ENCODE measurements at places on chromosomes 11 and 22.

DNA sequence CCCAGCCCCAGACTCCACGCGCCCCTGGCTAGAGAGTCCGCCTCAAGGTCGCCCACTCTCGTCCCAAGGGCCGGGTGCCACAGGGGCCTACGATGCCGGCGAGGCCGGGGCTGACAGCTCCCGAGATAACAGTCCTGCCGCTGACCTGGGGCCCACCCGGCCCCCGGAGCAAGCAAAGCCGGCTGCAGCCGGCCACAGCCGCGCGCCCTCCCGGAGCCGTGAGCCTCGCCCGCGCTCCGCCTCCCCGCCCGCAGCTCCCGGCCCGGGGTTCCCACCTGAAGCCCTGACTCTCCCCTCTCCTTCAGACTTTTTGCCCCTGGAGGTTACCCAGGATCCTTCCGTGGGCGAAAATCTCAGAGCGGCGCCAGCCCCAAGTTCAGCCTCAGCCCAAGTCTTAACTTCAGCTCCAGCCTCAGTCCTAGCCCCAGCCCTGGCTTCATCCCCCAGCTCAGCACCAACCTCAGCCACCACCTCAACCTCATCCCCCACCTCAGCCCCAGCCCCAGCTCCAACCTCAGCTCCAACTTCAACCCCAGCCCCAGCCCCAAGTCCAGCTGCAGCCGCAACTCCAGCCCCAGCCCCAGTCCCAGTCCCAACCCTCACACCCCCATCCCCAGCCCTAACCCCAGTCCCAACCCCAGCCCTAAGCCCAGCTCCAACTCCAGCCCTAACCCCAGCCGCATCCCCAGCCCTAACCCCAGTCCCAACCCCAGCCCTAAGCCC, 1.7 kb downstream of the KLHDC7B start:
- no peak for DNase-seq

GRCh38 chr11:85231588-85231987, 395.6 kb downstream of the DLG2 start:
- DNase-seq, result no peak

GRCh38 chr11:40235841-40236240, 1223.6 kb downstream of the LRRC4C start:
- no peak for DNase-seq

- DNase-seq, result no peak
Measured at GRCh38 chr22:22380098-22381030, 128.2 kb downstream of the ZNF280B start.

GRCh38 chr22:44459551-44459950, 38.5 kb downstream of the RTL6 start:
- DNase-seq, result no peak

DNA sequence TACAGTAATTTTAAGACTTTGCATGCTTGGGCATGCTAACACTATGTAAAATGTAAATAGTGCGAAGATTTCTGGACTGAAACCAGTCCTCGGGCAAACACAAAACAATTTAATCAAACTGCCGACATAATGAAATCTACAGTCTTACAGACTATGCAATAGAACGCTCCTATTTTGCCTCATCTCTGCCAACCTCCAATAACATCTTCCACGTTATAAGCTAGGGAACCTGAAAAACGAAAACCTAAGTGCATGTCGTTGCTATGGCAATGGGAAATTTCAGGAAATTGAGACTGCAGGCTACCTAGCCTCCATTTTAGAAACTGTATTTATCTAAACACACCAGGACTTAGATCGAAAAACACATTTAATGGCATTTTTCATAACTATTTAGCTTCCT, 1.1 kb downstream of the CSTF3 start:
- DNase-seq, result no peak

- peak; percentile 43 for DNase-seq
Measured at GRCh38 chr11:1263010-1263409, 40.1 kb downstream of the MUC5B start.

- DNase-seq, result peak; percentile 31
Measured at GRCh38 chr22:37196539-37197450, 8.7 kb upstream of the C1QTNF6 start.

GRCh38 chr22:31332010-31332409, 14.1 kb downstream of the PATZ1 start:
- no peak for DNase-seq

DNA sequence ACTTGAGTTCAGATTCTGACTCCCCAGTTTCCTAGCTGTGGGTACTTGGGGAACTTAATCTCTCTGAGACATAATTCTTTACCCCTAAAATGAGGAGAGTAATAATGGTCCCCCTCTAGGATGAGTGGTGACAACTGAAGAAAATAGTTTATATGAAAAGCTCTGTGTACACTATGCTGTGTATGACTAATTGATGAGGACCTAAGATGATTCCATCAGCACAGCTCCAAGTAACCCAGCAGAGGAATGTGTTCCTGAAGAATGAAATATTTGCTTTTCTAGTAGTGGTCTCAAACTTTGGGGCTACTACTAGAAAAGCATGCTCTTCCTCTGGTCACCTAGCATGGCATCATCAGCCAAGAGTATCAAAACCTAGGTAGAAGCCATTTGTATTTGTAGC, 217.3 kb upstream of the NARS2 start:
- no peak for DNase-seq

- DNase-seq, result no peak
Measured at GRCh38 chr22:24161909-24162308, 19.4 kb upstream of the SUSD2 start.

DNA sequence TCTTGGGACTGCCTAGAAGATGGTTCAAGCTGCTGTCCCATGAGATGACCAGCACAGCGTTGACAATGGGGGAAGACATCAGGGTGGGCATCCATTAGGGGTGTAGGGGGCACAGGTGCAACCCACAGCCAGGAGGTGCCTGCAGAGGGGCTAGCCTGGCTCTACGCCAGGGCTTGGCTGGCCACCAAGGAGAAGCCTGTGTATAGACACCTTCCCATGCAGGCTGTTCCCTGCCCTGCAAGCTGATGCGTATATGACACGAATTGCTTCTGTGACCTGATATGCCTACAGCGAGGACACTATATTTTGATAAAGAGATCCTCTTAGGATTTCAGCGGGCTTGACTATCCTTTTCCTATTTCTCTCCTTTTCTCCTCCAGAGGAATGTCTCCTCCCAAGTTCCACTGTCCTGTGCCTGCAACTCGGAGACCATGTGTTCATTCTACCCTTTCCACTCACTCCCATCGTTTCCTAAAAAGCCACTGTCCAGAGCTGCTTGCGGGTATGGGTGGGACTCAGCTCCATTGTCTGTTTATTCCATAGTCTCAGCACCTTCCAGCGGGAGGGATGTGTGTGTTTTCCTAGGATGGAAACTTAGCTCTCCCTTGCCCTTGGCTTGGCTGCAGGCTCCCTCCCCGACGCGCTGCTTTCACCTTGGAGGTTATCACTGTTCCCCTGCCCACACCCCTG, 56.1 kb downstream of the ST14 start:
- DNase-seq, result no peak

DNA sequence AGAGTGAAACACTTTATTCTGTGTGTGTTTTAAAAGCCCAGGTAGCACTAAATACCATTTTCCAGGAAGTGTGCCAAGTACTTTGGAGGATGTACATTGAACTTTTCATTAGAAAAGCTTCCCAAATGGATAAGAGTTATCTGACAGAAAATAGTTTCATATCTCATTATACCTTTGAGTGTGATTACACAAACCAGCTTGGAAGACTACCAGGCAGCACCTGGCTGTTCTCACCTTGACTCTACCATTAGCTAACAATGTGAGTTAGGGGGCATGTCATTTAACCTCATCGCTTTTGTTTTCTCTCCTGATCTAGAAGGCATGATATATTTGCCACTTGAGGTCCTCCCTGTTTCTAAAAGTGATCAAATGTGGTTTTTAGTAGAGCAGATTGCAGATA, 50.2 kb downstream of the GRM5 start:
- no peak for DNase-seq

- DNase-seq, result no peak
Measured at GRCh38 chr11:11401960-11402535, 49.0 kb upstream of the CSNK2A3 start.

GRCh38 chr11:10503777-10504480, 37.1 kb downstream of the RNF141 start:
- DNase-seq, result no peak

- no peak for DNase-seq
Measured at GRCh38 chr11:131099013-131099412, 182.7 kb upstream of the SNX19 start.

GRCh38 chr22:44080936-44081861, 57.1 kb downstream of the PARVB start:
- peak; percentile 68 for DNase-seq

GRCh38 chr11:117876059-117876340, 458 bp downstream of the FXYD6 start:
- DNase-seq, result no peak

DNA sequence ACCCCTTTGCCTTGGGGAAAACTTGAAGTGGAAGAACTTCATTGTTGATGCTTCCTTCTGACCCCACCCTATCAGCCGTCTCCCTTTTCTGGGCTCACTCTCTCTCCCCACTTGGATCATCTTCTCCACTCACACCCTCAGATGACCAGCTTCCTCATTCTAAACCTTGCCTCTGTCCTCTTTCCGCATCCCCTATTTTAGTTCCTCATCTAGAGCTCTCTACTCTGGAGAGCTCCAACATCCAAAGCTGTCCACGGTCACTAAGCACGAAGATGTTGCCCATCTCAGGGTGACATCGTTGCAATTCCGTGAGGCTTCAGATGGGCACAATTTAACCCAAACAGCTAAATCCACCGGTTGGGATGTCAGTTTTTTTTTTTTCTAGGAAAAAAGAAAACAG, 31.6 kb upstream of the ME3 start:
- no peak for DNase-seq

Data from activated CD4-positive, CD25-positive, alpha-beta regulatory T cell treated with anti-CD3 and anti-CD28 coated beads, Interleukin-2, amount 50 U/mL, for 72 hours (primary cell).